ENCODE measurements at places on chromosomes 16 and 17.

- no peak for DNase-seq
These were observed 79.0 kb downstream of the ABCC1 start for GRCh38 chr16:16028311-16028999.

- DNase-seq = no peak
These were observed 33.1 kb upstream of the LGALS9 start for GRCh38 chr17:27597783-27598320.

GRCh38 chr16:10308305-10309193 lies 77.3 kb upstream of the ATF7IP2 start:
- no peak for DNase-seq

- DNase-seq = no peak
These were observed 670 bp upstream of the ZNF652 start for GRCh38 chr17:49362723-49363117.

DNA sequence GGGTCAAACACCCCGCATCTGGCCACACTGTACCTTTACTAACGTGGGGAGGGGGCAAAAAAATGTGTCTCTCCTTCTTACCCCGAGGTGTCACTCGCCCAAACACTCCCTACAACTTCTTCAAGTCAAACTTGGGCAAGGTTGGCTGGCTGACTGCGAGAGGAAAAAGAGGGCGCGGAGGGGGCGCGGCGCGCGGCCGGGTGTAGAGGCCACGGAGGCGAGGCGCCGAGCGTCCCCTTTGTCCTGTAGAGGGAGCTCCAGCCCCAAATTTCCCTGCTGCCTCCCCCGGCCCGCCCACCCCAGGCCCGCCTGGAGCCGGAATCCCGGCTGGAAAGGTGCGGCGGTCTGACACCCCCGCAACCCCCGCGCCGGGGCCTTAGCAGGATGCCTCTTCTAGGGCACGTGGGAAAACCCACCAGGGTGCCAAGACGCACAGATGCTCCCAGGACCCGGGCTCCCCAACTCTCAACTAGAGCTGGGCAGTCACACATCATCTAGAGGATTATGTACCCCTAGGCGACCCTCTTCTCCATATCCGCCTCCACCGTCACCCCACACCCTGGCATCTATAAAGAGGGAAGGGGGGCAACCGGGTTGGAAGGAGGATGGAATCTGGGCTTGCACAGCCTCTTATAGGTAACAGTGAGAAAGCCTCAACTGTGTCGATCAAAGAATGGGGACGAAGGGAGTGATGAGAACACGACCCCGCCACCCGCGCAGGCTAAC lies 4.2 kb downstream of the IRX3 start:
- peak; percentile 86 for DNase-seq

GRCh38 chr16:7026639-7027038 lies 306.0 kb upstream of the RBFOX1 start:
- no peak for DNase-seq

DNA sequence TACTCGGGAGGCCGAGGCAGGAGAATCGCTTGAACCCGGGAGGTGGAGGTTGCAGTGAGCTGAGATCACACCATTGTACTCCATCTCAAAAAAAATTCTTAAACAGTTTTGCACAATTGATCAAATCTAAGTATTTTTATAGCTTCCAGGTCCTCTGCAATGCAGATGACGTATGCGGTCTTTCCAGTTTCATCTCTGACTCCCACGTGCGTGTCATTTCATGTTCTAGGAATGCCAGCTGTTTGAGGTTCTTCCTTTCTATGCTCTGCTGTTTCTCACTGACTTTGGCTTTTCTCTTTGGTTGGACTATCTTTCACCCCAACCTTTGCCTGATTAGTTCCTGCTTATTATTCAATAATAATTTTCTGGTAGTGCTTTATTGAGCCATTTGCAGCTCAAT lies 16.2 kb downstream of the CHP2 start:
- DNase-seq = no peak

GRCh38 chr17:36705874-36706731 lies 104.7 kb downstream of the MRM1 start:
- peak; percentile 7 for DNase-seq

- no peak for DNase-seq
These were observed 83.4 kb upstream of the CLEC3A start for GRCh38 chr16:77938913-77939312.

GRCh38 chr16:69188716-69189115 lies 1.8 kb downstream of the SNTB2 start:
- peak; percentile 65 for DNase-seq

GRCh38 chr16:10412935-10413601 lies 27.2 kb downstream of the ATF7IP2 start:
- DNase-seq = no peak

GRCh38 chr16:78500659-78501270 lies 401.3 kb downstream of the WWOX start:
- no peak for DNase-seq

DNA sequence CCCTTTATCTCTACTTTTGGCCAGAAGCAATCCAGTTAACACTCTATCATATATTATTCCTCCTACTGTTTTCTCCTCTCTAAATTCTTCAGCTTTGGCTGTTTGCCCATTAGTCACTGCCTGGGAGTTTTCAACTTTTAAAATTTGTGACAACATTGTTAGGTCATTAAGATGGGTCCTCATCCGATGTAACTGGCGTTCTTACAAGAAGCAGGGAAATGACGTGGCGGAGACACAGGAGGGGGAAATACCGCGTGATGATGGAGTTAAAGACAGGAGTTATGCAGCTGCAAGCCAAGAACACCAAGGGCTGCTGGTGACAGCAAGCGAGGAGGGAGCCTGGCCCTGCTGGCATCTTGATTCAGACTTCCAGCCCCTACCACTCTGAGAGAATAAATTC lies 34.8 kb upstream of the CPHXL start:
- no peak for DNase-seq

GRCh38 chr17:77952368-77952767 lies 6.1 kb upstream of the TNRC6C start:
- no peak for DNase-seq

- DNase-seq = peak; percentile 45
These were observed 151.0 kb downstream of the IRX3 start for GRCh38 chr16:54135361-54136275.

DNA sequence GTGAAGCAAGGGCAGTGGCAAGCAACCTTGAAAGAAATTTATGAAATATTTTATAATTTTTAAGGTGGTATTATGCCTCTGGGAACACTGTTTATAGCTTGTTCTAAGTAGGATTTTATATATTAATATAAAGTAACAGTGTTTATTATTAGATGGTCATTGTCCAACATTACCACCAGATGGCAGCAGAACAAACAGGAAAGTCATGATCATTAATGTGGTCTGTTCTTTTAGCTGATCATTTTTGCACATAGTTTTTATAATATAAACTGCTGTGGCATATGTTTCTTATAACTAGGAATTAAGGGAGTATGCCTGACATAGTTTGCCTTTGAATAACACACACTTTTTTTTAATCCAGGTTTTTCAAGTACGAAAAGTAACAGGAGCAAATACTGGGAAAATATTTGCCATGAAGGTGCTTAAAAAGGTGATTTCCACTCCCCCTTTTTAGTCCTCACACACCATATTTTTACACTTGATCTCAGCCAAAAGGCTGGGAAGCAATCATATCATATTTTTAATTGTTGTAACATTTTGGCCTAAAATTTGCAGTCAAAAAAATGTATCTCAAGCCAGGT lies 21.4 kb downstream of the RPS6KB1 start:
- DNase-seq = peak; percentile 88

DNA sequence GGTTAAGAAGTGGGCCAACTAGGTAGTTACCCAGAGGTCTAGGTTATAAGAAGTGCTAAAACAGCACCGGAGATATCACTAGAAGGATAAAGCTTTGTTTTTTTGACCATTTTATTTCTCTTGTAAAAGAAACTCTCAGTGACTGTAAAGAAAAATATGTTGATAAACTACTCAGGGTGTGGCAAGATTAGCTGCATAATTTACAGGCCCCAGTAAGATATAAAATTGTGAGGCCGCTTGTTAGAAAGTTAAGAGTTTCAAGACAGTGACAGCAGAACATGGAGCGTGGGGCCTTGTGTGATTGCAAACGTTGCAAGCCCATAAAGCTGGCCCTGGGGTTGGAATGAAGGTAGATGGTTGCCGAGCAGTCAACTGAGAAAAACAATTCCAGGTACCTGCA lies 263.7 kb upstream of the EEF2KMT start:
- DNase-seq = no peak

DNA sequence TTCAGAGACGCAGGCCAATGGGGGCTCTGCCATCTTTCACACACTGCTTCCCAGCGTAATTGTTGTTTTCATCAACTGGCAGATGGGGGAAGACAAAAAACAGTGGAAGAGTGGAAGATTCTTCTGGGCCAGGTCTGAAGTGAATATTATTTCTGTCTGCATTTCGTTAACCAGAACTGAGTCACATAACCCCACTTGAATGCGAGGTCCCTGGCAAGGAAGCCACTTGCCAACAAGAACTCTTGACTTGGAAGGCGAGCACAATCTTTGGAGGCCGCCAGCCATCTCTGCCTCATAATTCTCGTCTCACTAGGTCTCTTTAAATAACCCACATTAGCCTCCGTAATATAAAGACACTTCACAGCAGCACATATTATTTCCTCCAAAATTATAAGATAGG lies 75.4 kb downstream of the CYB561 start:
- DNase-seq = no peak

DNA sequence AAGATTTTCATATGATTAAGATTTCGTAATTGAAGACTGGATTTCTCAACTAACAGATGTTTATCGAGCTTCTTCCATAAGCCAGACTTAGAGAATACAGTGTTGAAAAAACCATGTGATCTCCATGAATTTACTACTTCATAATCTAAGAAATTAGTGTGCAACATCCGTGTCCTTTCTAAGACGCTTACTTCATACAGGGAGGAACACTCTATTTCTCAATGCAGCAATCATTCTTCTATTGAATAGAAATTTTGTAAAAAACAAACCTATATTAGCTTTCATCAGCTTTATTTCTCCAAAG lies 946.3 kb downstream of the KCNJ2 start:
- DNase-seq = no peak

GRCh38 chr16:1441391-1441829 lies 2.9 kb downstream of the CCDC154 start:
- DNase-seq = no peak

Measured in adipocyte (in vitro differentiated cells).